ENCODE measurements at places on chromosomes 6 and 20.

DNA sequence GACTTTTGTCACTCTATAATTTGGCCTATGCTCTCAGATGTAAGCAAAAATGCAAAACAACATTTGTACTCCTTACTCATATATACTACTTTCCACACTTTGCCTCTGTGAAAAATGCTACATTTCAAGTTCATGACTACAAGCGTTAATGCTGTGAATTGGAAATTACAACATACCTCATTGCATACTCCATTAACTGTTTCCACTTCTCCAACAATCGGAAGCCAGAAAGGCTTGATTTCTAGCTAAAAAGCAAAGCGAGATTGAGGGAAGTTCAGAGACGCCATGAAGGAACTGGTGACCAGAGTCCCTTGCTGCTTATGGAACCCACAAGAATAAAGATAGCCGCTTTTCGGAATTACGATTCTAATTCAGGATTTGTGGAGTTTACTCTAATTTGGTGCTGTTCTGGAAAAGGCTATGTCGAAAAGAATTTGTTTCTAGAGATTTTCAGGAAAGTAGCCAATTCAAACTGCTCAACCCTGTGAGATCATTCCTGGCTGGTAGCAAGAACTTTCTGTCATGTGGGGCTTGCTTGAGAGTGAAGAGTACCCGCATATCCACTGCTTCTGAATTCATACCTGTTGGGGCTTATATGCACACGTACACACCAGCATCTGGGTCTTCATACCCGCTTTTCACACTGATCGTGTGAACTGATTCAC, 98.0 kb upstream of the CITED2 start:
- no peak for DNase-seq

GRCh38 chr20:61659246-61659993, 406.3 kb downstream of the TAF4 start:
- no peak for DNase-seq

DNA sequence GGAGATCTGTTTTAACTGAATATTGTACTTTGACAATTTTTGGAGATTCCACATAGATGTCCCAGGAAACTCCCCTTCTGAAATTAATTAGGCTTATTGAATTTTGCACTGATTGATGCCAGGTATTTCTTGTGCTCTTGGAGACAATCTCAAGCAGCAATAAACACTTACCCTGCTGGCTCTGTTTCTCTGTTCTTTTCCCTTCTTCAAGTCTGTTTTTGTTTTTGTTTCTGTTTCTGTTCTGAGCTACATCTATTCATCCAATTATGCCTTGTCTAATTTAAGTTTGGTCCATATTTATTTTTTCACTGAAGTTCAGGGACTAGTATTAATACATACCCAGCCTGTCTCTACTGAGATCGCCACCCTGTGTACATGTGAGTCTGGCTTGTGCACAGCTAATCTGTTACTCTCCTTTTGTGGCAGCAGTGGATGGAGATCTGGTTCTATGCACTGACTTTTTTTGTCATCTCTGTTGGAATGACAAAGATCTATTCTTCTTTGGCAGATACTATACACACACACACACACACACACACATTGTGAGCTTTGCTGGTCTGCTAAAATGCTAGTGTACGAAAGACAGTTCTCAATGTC, 51.9 kb downstream of the IL22RA2 start:
- no peak for DNase-seq

- DNase-seq, result no peak
Observed at GRCh38 chr6:144223686-144224085, 61.4 kb upstream of the UTRN start.
